AG04450 (cell line): ENCODE measurements at places on chromosomes 13 and 19. TPM values are rescaled to one million over a fixed set of nuclear protein-coding genes. Genes with fewer than 3 reads are reported as not detected.

GRCh38 chr13:94129490-94129894, 350.0 kb downstream of the DCT start:
- DNase-seq = no peak

DNA sequence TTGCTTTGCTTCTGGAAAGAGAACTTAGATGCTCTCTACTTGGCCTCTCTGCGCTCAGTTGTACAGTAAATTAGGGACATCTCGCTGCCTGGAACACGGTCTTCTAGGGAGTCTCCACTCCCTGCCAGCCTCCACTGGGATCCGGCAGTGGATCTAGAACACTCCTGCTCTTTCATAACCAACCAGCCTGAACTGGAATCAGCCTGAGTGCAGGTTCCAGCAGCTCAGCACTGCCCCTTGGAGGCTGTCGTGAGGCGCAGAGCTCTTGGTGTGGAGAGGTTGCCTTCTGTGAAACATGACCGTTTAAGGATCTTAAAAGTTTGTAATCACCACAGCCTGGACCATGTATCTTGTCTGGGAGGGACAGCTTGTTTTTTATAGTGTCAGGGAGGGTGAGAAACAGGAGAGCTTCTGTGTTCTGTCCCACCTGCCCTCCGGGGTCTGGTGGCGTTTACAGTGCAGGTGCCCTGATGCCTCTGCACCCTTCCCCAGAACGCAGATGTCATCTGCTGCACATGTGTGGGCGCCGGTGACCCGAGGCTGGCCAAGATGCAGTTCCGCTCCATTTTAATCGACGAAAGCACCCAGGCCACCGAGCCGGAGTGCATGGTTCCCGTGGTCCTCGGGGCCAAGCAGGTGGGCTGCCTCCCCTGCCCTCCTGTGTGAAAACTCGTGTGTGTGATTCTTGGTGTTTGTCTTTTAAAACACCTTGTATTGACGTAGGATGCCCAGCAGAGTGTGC, 24.8 kb downstream of the UPF1 start:
- no peak for DNase-seq

DNA sequence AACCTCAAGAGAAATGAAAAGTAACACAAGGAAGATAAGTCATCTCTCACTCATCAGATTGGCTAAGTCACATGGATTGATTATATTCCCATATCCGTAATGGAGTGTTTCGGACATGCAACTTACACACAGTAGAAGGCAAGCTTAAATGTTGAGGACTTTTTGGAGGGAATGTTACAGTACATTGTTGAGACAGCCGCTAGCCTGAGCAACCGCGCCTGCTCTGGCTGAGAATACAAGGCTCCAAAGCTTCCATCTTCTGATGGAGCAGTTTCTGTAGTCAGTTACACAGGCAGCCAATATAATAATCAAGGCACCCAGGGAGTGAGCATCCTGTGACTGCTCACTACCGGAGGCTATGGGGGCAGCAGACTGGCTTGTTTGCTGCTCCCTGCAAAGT, 1.0 kb upstream of the CRYL1 start:
- DNase-seq = no peak

The CEACAM4 gene
- not detected in 2 replicates for polyA plus RNA-seq

DNA sequence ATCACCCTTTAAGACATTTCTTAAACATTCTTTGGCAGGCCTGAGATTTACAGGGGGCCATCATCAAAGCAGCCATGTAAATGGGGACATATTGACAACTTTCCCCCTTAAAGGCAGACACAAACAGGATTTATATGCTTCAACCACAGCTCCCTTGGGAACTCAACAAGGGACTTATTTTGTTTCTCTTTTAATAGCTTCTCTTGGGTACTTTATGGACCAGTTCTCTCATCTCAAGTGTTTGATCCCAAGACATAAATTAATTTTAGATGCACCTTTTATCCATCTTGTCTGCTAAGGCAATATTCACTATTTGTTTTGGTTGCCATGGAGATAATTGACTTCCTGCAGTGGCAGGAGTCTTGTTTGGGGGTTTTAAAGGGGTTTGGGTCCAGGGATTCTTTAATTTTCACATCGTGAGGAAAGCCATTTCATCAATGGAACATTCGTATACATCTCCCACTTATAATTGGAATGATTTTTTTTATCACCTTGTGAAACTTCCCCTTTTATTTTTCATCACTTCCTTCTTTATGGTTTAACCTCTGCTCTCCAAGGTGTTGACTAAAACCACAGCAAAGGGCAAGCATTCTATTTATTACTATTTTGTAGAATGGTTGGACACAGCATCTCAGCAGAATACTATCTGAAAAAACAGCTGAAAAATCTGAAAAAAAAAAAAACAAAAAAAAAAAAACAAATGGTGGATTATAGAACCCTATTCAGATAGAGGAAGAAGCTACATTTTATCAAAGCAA, 726.0 kb downstream of the DIAPH3 start:
- no peak for DNase-seq

DNA sequence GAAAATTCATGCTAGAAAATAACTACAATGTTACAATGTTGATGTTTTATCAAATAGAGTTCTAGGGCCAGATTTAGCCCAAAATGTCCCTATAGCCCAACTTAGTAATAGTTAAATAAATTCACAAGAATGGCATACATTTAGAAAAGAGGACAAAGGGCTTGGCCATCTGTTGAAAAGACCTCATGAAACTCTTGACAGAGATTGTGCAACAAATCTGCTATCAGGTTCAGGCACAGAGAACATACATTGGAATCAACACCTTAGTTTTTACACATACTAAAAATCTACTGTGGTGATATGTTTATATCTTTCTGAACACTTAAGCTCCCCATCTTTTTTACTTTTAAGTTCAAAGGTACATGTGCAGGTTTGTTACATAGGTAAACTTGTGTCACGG, 298.3 kb upstream of the DACH1 start:
- no peak for DNase-seq

GRCh38 chr19:51098365-51099046, 9.7 kb downstream of the CTU1 start:
- no peak for DNase-seq

- DNase-seq = no peak
Observed at GRCh38 chr13:27188239-27188638, 16.6 kb upstream of the USP12 start.

GRCh38 chr19:33767898-33768413, 28.7 kb upstream of the KCTD15 start:
- no peak for DNase-seq

The CTXN1 gene
- 0.95 and 2.2 TPM in 2 replicates for polyA plus RNA-seq

- DNase-seq = no peak
Observed at GRCh38 chr13:46152627-46153328, 29.2 kb downstream of the LCP1 start.

The ATCAY gene
- polyA plus RNA-seq = 0.09 and 0.30 TPM in 2 replicates

The NPAS1 gene
- polyA plus RNA-seq = 0.30 and 0.36 TPM in 2 replicates

DNA sequence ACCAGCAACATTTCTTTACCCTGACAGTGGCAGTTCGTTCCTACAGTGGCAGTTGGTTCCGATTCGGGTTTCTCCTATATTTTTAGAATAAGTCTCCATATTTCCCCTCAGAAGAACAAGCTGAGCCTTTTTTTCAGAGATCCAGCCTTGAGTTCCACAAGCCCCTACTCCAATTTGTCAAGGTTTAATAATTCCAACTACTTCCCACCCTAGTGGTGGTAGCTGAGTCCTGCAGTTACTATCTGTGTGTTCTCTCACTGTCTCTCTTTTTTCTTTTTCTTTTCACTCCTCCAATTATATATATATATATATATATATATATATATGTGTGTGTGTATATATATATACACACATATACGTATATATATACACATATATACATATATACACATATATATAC, 1347.3 kb downstream of the PCDH9 start:
- no peak for DNase-seq

DNA sequence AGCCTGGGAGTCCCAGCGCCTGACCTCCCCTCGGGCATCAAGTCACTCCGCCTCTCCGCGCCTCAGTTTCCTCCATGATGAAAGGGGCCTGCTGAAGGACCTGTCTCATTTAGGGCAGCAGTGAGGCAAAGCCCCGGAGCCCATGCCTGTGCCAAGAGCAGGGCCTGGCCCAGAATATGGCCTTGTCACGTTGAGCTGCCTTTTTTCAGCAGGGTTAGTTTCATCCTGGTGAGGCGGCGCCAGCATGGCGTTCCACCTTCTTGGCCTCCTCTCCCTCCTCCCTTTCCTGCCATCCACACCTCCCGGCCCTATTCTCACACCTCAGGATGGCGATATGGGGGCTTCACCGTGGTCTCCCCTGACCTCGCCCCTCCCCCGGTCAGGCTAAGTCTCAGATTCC, 30.2 kb downstream of the PAK4 start:
- no peak for DNase-seq

- DNase-seq = no peak
Observed at GRCh38 chr19:48370955-48371354, 6.8 kb downstream of the SYNGR4 start.

DNA sequence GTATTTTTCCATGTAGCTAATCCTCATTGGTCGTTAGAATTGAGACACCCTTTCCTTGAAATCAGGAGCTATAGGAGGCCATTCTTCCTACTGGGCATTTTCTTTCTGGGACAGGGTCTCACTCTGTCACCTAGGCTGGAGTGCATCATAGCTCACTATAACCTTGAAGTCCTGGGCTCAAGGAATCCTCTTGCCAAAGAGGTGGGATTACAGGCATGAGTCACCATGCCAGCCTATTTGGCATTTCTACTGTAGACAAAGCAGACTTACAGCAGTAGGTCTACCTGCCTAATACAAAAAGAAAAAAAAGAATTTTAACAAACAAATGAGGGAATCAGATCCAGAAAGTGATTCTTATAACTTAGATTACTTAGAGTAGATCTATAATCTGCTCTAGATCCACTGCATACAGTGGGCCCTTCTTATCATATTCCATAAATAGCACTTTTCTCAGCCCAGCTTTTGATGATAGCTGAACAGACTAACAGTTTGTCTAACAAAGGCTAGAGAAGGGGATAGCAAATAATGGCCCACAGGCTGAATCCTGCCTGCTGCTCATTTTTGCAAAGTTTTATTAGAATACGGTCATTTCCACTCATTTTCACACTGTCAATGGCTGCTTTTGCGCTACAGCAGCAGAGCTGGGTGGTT, 36.7 kb upstream of the USPL1 start:
- no peak for DNase-seq

The MIA gene
- not detected in 2 replicates for polyA plus RNA-seq

DNA sequence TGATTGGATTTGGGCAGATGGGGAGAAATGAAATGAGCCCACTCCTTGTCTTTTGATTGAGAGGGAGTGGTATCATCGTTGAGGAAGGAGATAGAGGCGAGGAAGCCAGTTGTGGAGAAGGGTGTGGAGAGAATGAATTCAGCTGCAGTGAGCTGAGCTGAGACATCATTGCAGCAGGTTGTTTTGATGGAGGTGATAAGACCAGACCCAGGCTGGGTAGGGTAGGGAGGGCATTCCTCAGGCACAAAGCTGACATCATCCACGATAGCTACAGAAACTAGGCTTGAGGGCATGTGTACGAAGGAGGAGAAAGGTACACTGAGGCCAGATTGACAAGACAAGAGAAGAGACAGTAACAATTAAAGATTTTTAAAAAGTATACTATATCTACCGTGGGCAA, 1500.9 kb upstream of the SLC10A2 start:
- DNase-seq = no peak

- DNase-seq = no peak
Observed at GRCh38 chr13:35131471-35131870, 189.4 kb downstream of the NBEA start.

The TMEM190 gene
- polyA plus RNA-seq = 0.32 and 0.50 TPM in 2 replicates

GRCh38 chr13:33004511-33004910, 11.7 kb upstream of the KL start:
- DNase-seq = no peak

The POGLUT2 gene
- polyA plus RNA-seq = 17.8 and 24.8 TPM in 2 replicates

The LILRA6 gene
- polyA plus RNA-seq = not detected in 2 replicates

- DNase-seq = no peak
Observed at GRCh38 chr13:72931311-72931710, 127.5 kb upstream of the KLF5 start.

- DNase-seq = no peak
Observed at GRCh38 chr13:38899571-38899970, 91.1 kb downstream of the STOML3 start.

The N4BP2L1 gene
- polyA plus RNA-seq = 0.88 and 1.8 TPM in 2 replicates

DNA sequence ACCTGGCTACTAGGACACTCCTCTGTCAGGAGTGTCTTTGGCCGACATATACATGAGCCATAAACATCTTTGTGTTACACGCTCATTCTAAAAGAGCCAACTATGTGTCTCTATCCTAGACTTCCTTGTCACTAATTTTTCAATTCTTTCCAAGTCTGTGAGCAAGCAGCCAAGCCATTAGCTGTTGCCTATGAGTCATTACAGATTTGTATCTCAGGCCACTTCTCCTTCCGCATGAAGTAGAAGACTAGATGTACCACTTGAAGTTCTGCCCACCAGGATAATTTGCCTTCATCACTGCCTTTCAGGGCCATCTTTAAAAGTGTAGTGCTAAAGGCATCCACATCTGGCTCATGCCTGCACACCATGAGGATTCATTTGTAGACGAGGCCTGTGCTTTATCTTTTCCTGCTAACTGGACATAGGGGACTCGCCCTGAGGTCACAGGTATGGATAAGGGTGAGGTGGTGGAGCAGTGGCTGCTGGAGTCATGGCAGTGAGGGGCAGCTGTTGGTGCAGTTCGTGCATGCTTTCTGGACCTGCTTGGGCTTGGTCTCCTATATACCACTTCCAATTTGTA, 126.1 kb upstream of the KL start:
- no peak for DNase-seq

- no peak for DNase-seq
Observed at GRCh38 chr19:43562226-43562697, 13.1 kb downstream of the XRCC1 start.

DNA sequence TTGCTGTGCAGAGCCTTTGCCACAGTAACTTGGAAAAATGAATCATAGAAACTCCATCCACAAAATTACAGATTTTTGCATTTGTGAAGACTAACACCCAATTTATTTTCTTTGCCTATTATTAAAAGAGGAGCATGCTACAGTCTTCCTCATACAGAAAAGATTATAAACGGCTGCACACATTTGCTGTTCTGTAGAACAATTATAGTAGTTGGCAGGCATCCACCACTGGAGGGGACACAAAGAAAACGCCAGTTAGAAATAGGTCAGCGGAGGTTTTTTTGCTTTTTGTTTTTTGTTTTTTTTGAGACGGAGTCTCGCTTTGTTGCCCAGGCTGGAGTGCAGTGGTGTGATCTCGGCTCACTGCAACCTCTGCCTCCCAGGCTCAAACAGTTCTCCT, 51.6 kb downstream of the SACS start:
- DNase-seq = no peak

DNA sequence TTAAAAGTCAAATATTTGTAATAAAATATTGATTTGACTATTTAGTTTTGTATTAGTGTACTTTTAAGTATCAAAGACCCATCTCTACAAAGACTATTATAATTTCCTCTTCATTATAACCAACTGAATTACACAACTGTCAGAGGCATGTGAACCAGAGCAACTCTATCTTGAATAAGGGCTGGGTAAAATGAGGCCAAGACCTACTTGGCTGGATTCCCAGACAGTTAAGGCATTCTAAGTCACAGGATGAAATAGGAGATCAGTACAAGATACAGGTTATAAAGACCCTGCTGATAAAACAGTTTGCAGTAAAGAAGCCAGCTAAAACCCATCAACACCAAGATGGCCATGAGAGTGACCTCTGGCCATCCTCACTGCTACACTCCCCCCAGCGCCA, 36.2 kb upstream of the ATP12A start:
- no peak for DNase-seq
